ENCODE measurements at places on chromosomes 7 and 10.
A peak's percentile ranks its signal among the peaks of the same experiment; 100 is the strongest.

- DNase-seq: no peak
These were observed 33.8 kb downstream of the JAKMIP3 start for GRCh38 chr10:132099389-132100090.

DNA sequence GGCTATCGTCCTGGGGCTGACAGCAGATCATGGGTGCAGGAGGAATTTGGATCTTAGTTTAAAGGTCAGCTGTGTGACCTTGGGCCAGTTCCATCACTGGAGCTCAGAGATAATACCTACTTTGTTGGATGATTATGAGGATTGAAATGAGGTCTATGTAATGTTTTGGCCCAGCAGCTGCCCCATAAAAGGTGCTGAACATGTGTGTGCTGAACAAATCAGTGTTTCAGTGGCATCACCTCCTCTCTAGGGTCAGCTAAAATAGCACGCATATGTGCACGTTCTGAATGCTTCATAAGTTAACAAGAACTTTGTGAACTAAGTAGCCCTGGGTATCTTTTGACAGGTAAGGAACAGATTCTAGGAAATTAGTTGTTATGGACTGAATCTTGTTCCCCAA lies 84.8 kb upstream of the LRRC18 start:
- no peak for DNase-seq

DNA sequence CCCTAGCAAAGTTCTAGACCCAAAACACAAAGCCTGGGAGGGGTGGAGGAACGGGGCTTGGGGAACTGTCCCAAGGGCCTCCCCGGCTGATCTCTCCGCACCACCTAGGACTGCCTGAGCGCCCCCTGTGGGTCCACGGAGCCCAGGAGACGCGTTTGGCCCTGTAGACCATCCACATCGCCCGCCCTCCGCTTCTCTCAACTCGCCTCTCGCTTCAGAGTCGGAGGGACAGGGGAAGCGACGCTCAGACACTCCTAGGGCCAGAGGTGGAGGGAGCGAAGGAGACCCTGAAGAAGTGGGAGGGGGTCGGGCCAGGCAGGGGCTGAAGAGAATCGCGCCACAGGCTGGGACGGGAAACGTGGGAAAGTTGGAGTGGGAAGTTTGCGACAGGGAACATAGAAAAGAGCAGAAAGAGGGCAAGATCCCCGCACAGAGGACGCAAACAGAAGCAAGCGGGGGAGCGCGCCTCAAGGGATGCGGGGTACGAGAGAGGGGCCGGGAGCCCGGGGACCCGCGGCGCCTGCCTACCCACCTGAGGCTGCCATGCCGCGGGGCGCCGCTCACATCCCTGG lies 378 bp downstream of the PIK3AP1 start:
- DNase-seq: peak; percentile 68

DNA sequence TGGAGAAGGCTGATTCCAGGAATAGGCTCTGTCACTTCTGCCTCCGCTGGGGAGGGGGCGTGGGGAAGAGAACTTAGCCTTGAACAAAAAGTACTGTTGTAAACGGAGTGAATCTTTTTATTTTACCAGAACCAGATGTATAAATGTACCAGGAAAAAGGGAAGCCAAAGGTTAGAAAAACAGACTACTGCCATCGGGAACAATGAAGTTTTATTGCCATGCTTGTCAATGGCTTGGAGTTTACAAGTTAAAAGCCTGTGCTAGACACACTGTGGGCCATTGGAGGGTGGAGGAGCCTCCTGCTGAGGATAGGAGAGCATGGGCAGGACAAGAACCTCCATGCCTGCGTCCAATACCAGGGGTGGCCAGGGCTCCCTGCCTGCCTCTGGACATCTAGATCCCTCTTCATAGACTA lies 161.7 kb upstream of the LYZL2 start:
- DNase-seq: no peak

GRCh38 chr10:46270086-46270811 lies 16.5 kb upstream of the ANTXRL start:
- DNase-seq: no peak

DNA sequence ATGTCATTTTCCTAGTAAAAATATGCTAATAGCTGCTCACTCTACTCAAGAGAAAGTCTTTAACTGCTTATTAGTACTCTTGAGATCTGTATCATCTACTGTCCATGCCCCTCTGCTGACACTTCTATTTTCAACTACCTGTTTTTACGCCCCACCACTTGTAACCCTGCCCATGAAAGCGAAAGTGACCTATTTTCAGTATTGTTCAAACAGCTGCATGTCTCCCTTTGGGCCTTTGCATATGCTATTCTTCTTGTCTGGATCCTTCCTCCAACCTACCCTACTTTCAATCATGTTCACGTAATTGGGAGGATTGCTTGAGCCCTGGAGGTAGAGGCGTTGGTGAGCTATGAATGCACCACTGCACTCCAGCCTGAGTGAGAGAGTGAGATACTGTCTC lies 1481.3 kb downstream of the GATA3 start:
- DNase-seq: no peak

GRCh38 chr7:138556771-138557484 lies 96.9 kb downstream of the TRIM24 start:
- no peak for DNase-seq

DNA sequence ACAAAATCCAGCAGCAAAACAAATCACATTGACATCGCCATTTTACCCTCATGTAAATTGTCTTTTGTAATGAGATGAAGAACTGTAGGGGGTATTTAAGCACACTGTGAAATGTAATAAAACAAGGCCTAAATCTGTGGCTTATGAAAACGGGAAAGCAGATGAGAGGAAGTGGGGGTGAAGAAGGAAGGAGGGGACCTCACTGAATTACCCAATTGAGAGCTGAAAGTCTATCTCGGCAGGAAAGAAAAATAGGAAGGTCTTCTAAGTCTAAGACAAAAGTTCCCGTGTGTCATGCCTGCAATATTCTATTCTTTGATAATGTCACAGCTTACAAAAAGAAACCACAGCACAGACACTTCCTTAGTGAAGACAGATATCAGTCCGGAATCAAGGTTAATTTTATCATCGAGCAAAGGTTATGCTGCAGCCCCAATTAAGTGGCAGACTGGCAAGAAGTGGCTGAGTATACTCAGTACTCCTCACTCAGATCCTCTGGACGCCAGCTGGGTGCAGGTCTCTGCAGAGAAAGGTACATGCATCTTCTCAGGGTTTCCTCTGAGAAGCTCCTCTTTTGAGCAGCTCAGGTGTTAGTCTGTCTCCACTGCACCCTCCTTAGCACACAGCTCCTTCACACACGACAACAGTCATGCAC lies 239.7 kb downstream of the FANK1 start:
- DNase-seq: no peak

DNA sequence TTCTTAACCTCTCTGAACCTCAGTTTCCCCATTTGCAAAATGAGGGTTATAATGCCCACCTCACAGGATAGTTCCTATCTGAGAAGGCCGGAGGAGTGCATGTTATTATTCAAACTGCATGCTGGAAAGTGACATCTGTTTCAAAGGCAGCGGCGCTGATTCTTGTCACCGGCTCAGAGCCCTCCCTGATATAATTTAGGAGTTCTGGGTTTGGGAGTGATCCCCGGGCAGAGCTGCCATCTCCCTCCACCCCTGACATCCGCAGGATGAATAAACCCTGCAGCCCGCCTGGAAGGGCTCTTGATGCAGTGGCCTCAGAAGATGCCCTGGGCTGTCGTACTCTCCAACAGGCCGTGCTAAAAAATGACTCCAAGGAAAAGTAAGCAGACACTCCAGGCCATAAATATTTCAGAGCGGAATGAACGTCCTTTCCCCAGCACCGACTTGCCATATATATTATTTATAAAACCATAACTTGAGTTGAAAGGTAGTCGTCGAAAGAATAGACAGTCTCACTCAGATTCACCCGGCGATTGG lies 47.0 kb upstream of the MYL10 start:
- DNase-seq: no peak

DNA sequence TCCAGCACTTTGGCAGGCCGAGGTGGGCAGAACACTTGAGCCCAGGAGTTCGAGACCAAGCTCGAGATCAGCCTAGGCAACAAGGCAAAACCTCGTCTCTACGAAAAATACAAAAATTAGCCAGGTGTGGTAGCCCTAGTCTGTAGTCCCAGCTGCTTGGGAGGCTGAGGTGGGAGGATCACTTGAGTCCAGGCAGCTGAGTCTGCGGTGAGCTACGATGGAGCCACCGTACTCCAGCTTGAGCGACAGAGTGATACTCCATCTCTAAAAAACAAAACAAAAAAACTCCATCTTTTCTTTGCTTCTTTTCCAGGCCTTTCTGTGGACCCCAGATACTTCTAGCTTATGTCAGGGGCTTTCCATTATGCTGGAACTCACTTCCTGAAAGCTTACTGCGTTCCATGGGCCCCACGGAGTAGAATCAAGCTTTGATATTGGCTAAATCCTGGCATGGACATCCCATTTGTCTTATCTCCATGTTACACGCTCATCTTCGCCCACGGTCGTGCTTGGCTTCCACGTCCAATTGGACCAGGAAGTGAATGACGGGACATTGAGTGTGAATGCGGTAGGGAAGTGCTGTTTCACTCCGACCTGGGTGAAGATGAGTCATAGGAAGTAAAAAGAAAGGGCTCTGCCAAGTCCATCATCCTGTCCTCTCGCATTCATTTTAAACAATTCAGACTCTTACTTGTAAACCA lies 45.7 kb downstream of the FAM171A1 start:
- DNase-seq: no peak

- no peak for DNase-seq
These were observed 266 bp upstream of the MDFIC start for GRCh38 chr7:114921631-114922025.

- DNase-seq: no peak
These were observed 44.9 kb downstream of the VIPR2 start for GRCh38 chr7:159099711-159100231.

GRCh38 chr10:48554246-48554645 lies 50.6 kb downstream of the ARHGAP22 start:
- DNase-seq: no peak

- DNase-seq: no peak
These were observed 107.3 kb downstream of the AHR start for GRCh38 chr7:17405786-17406185.

- no peak for DNase-seq
These were observed 621.1 kb upstream of the CELF2 start for GRCh38 chr10:10396601-10397000.

DNA sequence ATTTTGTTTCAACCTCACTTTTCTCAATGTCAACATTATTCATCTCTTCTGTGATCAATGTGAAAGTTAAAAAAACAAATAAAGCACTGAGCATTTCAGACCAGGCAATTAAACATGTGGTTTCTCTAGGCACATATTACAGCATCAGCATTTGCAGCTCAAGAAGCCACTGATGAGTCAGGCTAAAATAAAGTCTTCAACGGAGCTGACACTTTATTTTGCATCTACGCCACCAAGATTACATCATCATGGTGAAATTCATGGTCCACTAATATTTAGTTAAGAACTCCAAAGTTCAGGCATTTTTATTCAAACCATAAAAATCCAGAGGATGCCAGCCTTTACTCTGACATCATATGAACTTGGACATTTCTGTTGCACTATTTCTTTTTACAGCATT lies 33.0 kb downstream of the MAGI2 start:
- no peak for DNase-seq

GRCh38 chr7:24755541-24756407 lies 1.5 kb downstream of the GSDME start:
- no peak for DNase-seq

GRCh38 chr10:116815641-116816415 lies 33.5 kb upstream of the ENO4 start:
- DNase-seq: no peak

- DNase-seq: no peak
These were observed 650 bp upstream of the SORBS1 start for GRCh38 chr10:95561864-95562177.

- DNase-seq: no peak
These were observed 41.8 kb downstream of the FAM204A start for GRCh38 chr10:118300320-118300719.

DNA sequence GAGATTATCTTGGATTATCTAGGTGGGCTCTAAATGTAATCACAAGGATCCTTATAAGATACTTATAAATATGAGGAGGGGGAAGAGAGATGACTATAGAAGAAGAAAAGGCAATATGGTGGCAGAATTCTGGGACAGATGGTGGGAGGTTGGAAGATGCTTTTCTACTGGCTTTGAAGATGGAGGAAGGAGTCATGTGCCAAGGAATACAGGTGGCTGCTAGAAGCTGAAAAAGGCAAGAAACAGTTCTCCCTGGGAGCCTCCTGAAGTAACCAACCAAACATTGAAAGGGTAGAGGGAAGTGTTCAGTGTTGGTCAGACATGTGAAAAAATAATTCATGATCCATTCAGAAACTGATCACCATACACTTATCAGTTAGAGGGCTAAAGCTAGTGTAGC lies 213.3 kb downstream of the WDR11 start:
- DNase-seq: no peak

Measured in stimulated activated CD8-positive, alpha-beta memory T cell treated with anti-CD3 and anti-CD28 coated beads, Interleukin-2, amount 100 ng/mL, for 48 hours (primary cell).